Progenitor cell of endocrine pancreas (in vitro differentiated cells): ENCODE measurements at places on chromosomes 11 and 22.

- no peak for DNase-seq
These were observed 159.1 kb downstream of the WNT11 start for GRCh38 chr11:76047231-76047630.

DNA sequence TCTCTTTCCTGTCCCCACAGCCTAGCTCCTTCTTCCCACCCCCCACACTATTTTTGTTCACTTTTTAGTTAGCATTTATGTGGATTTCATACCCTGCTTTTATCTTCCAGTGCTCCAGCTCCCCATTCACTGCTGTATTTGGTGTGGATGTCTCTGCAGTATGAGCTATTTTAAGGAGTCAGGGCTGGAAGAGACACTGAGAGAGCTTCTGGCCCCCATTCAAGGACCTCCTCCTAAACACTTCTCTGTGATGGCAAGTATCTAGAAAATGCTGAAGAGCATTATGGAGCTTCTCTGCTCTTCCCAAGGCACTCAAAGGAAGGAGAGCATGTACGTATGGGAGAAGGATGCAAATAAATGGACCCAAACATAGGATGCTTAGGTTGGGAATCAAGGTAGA is 79.5 kb downstream of the RAB30 start:
- no peak for DNase-seq

DNA sequence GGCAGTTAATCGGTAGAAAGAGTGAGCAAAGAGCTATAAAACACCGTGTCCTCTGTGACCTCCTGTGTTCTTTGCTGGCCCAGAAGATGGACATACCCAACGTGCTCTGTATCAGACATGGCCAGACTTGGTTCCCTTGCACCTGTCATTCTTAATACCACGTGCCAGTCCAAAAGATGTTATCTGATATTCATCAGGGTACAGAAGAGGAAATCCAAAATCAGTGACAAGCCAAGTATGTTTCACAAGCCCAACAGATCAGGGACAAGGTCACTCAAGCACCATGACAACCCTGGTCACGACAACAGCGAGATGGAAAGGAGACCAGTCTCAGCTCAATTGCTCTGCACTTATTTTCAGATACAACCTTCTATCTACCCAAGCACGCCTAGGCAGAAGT is 3.4 kb downstream of the LRP4 start:
- no peak for DNase-seq

- DNase-seq, result peak; percentile 7
These were observed 7.4 kb upstream of the ANO1 start for GRCh38 chr11:70070706-70071105.
